Tongue (tissue), 3 donors: ENCODE measurements at places on chromosomes 2 and 18.

DNA sequence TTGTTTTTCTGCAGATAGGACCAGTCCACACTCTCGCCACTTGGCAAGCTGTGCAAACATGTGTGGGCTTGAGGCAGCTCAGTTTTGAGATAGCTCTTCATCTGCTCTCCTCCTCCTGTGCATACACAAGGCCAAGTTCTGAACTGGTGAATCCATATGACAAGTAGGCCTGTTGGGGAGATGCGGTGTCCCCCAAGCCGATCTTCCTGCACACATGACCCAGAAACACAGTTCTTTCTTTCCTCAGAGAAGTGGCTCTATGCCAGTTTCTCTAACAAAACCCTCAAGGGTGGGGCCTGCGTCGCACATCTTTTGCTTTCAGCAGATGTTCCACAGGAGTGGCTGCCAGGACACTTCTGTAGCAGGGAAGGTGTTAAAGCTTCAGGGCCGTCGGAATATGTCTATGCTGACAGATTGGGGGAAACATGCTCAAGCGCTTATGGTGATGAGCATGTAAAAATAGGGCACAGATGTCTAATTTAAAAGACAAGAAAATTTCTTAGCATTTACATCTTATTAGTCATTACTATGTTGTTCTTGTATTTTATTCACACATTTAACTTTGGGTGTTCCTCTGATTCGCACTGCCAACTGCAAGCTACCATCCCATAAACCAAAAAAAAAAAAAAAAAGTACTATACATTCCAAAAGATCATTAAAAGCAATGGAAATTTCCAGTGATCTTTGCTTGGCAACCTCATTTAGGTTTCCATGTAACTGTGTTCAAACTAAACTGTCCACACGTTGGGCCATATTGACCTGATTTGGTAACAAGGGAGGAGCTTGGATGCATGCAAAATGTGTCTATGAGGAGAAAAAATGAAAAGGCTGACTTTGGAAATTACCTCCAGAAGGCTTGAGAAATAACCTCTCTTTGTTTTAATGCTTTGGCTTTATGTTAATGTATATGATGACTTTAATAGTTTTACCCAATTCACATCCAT lies 1055.5 kb upstream of the KLHL29 start:
- peak; percentile 59 for DNase-seq

GRCh38 chr18:32968248-32968647 lies 195.4 kb upstream of the KLHL14 start:
- no peak for DNase-seq

GRCh38 chr2:38474715-38475566 lies 97.9 kb upstream of the ATL2 start:
- peak; percentile 47 for DNase-seq

- no peak for DNase-seq
Measured at GRCh38 chr2:70851704-70852103, 16.1 kb upstream of the CD207 start.

DNA sequence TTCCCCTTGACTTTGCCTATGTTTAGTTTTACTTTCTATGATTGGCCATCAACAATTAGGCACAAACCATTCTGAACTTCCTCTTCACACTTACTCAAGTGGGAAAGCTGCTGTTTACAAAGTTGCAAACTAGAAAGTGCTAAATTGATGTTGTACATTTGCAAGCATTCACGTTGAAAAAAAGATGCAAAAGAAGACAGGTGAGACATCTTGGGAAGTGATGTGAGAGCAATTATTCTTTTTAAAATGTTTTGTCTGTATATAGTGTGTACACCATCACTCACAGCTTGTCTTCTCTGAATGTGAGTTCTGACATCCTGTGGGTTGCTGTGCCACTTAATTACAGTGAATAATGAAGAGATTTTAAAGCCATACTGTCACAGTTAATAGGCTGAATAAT lies 874.1 kb upstream of the LRATD1 start:
- no peak for DNase-seq

- DNase-seq = no peak
Measured at GRCh38 chr2:112165296-112165695, 27.1 kb downstream of the FBLN7 start.

- peak; percentile 59 for DNase-seq
Measured at GRCh38 chr2:217853301-217853881, 149.4 kb downstream of the TNS1 start.

DNA sequence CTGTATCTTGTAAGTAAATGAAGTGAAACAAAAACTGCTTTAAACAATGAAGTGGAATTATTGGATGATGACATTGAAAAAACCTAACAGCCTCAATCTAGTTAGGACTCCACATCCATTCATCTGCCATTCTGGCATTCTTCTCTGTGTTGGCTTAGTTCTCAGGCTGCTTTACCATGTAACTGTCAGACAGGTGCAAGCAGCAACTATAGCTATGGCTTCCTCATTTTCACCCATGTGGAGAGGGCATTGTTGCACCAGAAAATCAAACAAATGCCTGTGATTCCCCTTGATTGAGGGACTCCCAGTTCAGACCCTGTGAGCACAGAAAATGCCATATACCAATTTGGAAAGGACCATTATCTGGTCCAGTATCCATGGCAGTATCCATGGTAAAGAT lies 129.5 kb upstream of the NYAP2 start:
- DNase-seq = no peak

DNA sequence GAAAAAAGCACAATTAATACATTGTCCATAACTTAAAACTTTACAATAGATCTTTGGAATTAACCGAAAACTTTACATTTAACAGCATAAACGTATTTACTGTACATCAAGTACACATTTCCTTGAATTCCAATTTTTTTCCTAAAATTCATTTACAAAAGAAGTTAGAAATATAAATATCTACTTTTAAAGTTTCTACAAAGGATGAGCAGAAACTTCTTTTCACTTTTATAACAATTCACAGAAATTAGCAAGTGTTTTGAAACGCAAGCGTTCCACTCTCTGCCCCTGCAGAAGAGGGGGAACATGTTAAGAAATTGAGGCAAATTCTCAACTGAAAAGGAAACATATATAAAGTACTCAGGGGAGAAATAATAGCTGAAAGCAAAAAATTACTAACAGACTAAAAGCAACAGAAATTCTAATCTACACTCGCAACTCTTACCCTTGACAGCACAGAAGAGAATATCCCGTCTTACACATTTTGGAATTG lies 1.5 kb downstream of the NFE2L2 start:
- DNase-seq = no peak

DNA sequence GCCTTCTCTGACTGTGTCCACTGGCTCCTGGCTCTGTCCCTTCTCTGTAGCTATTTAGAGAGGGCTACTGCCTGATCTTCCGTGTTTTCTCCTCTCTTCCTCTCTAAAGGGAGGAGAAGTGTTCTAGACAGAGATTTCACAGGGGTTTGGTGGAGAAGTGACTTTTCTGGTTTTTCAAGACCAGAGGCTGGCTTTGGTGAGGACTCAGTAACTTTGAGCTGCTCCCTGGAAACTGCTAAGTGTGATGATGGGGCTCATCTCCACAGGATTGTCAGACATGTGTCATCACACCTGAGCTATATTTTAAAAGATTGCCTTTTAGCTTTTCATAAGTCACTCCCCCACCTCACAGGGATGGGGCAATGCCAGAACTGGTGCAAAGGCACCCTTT lies 6.2 kb downstream of the MAL start:
- peak; percentile 60 for DNase-seq

DNA sequence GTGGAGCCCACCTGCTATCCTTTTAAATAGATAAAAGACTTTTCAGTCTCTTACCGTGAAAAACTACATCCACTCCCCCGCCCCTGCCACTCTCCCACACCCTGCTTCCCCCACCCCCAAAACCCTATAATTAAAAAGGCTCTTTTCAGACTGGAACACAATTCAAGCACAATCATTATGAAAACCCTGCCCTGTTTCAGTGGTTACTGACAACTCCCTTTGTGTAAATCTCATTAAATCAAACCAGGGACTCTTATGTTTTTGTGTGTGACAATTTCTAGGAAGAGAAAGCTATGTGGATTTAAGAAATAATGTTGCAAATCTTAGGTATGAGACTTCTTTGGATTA lies 21.0 kb upstream of the ZNF532 start:
- no peak for DNase-seq

DNA sequence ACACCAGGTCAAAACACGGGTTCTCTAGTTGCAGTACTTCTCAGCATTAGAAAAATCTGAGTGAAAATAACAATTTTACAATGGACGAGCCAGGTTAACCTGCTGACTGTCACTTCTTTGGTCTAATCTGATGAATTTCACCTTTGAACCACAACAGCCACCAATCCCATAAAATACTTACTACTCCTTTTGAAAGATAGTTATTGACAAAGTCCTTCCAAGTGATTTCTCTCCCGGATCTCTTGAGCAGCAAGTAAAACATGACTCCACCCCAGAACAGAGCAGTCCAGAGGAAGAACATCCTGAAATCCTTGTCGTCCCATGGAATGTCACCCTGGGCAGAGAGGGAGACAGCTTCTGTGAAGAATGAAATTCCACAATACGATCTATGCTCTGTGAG lies 10.2 kb downstream of the AFG3L2 start:
- no peak for DNase-seq

GRCh38 chr18:42157420-42157819 lies 202.4 kb downstream of the PIK3C3 start:
- DNase-seq = no peak

GRCh38 chr2:166764702-166765101 lies 123.6 kb upstream of the XIRP2 start:
- no peak for DNase-seq

- no peak for DNase-seq
Measured at GRCh38 chr18:24835751-24836150, 375.3 kb downstream of the HRH4 start.

DNA sequence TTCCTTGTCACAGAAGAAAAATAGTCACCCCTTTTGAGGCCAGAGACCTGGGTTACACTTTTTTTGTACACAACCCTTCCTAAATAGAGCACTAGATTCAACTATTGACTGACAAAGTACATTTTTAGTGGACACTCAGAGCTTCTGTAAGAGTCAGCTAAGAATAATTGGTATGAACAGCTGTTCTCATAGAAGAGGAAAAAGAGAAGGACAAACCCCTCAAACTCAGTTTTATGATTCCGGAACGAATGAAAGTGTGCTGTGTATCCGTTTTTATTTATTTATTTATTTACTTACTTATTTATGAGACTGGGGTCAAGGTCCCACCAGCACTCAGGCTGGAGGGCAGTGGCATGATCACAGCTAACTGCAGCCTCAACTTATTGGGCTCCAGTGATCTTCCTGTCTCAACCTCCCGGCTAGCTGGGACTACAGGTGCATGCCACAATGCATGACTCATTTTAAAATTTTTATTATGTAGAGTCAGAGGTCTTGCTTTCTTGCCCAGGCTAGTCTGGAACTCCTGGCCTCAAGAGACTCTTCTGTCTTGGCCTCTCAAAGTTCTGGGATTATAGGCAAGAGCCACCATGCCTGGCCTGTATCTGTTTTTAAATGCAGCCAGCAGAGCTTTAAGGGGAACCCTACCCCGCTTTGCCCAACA lies 36.0 kb upstream of the FZD5 start:
- no peak for DNase-seq

DNA sequence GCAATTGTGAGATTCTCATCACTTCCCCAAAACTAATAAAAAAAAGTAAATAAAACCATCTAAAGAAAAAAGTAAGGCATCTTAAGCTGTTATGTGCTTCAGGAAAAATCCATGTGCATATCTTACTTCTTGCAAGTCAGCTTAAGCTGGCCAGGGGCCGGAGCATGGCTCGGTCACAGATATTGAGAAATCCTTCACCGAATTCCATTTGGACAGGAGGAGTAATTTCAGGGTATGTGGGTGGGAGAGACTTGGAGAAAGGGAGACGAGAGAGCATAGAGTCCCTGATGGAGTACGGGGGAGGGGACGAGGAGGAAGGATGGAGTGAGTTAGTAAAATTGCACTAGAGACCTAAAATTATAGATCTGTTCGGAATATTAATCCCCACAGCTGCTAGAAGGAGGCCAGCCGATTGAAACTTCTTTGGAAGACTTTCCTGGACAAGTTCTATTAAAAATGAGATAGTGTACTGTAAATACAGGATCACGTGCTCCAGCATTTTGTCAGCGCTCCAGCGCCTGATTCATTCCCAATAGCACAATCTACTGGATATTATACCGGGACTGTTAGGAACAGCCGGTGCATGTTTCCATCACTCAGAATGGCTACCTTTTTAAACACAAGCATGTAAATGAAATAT lies 438.5 kb downstream of the ZNF516 start:
- peak; percentile 18 for DNase-seq

DNA sequence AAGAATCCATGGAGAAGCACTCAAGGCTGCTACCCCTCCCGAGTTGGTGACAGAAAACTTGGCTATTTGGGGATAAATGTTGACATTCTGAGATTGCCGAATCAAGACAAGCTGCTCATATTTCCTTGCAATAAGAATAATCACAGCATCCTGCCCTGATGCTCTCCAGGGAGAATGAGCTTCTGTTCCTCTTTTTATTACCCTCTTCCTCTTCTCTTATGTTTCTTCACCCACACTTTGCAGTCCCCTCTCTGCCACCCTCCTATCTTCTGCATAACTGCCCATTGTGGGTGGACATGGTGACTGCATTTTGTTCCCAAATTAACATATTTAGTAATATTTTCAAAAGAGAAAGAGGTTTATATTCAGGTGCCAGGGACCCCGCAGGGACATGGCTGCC lies 11.9 kb upstream of the MSGN1 start:
- no peak for DNase-seq

GRCh38 chr2:42928692-42929545 lies 136.5 kb upstream of the HAAO start:
- peak; percentile 85 for DNase-seq

DNA sequence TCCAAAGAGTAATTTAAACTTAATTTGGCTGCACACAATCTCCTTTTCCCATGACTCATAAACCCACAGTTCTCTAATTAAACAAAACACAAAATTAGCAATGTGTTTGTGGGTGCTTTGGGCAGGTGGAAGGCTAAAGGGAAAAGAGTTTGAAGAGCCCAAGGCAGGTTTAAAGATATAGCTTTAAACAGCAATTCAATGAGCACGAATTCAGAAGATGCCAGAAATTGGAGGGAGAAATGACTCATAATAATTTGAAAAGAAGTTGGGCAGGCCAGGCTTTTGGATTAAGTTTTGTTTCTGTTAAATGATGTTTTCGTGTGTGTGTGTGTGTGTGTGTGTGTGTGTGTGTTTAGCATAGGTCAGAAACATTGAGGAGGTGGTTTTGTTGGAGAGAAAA lies 594.8 kb upstream of the ZEB2 start:
- DNase-seq = no peak

- DNase-seq = no peak
Measured at GRCh38 chr2:1702186-1702565, 42.1 kb downstream of the PXDN start.

- DNase-seq = peak; percentile 67
Measured at GRCh38 chr2:13015532-13016320, 299.0 kb downstream of the TRIB2 start.
